ENCODE measurements at places on chromosomes 12 and 14.

GRCh38 chr14:54567224-54567638 is 303 bp downstream of the SAMD4A start:
- H3K4me3 ChIP-seq, result peak overlapping the region; percentile 97
- H3K36me3 ChIP-seq, result peaks cover 6% of the 10 kb centered on the region
- peaks cover 21% of the 10 kb centered on the region for H3K4me1 ChIP-seq
- DNase-seq, result no peak
- H3K27ac ChIP-seq, result peak overlapping the region; percentile 92

DNA sequence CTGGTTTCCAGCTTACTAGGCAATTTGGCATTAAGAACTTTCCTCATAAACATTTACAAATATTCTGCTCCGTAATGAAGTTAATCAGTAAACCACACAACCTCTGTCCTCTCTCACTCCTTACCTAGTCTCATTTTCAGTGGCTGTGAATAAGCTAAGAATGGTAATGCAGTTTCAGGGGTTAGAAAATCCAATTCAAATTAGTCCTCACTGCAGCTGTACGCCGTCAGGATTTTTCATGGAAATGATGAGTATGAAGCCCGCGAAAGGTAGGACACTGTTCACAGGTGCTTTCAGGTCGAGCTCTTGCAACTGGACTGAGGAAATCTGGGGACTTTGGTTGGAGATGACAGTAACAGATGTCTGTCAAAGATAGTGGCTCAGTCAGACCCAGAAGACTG is 29.6 kb downstream of the NR1H4 start:
- no peak for DNase-seq
- H3K4me1 ChIP-seq, result no peaks in the 10 kb centered on the region
- H3K27me3 ChIP-seq, result peaks cover 9% of the 10 kb centered on the region
- H3K36me3 ChIP-seq, result no peaks in the 10 kb centered on the region
- H3K27ac ChIP-seq, result no peak overlapping the region

DNA sequence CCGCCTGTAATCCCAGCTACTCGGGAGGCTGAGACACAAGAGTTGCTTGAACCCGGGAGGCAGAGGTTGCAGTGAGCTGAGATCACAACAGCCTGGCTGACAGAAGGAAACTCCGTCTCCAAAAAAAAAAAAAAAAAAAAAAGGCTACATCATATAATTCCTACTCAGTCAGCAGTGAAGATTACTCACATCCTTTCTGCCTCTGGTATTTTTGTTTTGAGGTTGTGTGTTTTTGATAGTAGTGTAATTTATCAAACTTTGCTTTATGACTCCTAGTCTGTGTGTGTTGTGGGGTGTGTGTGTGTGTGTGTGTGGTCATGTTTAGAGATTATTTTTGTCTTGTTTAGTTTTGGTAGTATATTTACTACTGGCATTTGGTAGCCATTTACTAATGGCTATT is 29.8 kb upstream of the DLGAP5 start:
- DNase-seq, result no peak
- no peak overlapping the region for H3K27ac ChIP-seq
- H3K4me1 ChIP-seq, result no peaks in the 10 kb centered on the region
- no peaks in the 10 kb centered on the region for H3K36me3 ChIP-seq
- peaks cover 6% of the 10 kb centered on the region for H3K27me3 ChIP-seq
- H3K4me3 ChIP-seq, result no peak overlapping the region

DNA sequence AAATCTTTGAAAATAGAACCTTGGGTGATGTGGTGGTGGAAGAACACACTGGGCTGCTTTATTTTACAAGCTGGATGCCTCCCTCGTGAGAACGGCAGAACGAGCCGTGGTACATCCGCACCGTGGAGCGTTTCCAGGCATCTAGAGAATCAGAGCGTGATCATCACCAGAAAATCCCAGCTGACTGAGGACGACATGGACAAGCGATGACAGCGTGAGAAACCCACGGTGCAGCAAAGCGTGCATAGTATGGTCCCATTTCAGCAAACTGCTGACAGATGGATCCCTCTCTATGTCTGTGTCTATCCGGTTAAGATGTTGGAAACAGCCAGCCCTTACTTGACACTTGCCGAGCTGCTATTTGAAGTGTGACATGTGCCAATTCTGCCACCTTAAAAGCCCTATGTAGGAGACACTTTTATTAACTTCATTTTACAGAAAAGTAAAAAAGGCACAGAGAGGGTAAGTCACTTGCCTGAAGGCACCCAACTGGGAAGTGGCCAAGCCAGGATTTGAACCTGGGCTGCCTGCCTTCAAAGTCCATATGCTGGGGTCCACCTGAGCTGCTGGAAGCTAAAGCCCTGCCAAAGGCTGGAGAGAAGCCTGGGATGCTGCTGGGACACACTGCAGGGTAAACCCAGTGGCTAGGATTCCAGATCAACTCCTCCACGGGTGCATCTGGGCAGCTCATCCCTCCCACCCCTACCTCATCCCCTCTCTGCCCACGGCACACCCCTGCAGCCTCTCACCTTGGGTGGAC is 14.9 kb downstream of the SCARB1 start:
- no peaks in the 10 kb centered on the region for H3K36me3 ChIP-seq
- H3K27ac ChIP-seq, result no peak overlapping the region
- peaks cover 12% of the 10 kb centered on the region for H3K4me1 ChIP-seq
- DNase-seq, result no peak
- H3K4me3 ChIP-seq, result no peak overlapping the region
- no peaks in the 10 kb centered on the region for H3K27me3 ChIP-seq

DNA sequence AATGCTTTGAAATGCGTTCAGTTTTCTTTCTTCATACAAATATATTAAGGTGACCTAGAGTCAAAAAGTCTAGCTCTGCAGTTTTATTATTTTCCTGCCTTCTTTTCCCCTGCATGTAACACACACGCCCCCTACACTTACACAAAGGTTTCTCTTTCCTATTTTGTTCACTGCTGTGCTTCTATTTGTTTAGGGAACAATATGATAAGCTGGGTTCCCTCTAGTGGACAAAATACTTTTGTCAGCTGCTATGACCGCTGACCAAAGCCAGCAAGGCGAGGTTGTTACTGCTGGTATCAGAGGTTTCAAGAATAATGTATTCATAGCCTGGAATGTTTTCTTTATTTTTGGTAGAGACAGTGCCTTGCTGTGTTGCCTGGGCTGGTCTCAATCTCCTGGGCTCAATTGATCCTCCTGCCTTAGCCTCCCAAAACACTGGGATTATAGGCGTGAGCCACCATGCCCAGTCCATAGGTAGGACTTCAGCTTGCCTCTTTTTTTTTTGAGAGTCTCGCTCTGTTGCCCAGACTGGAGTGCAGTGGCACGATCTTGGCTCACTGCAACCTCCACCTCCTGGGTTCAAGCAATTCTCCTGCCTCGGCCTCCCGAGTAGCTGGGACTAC is 33.4 kb downstream of the FNTB start:
- H3K4me3 ChIP-seq, result no peak overlapping the region
- DNase-seq, result no peak
- H3K4me1 ChIP-seq, result peaks cover 4% of the 10 kb centered on the region
- H3K27me3 ChIP-seq, result no peaks in the 10 kb centered on the region
- H3K36me3 ChIP-seq, result peaks cover 34% of the 10 kb centered on the region

GRCh38 chr14:56487090-56487667 is 92.4 kb upstream of the TMEM260 start:
- no peak overlapping the region for H3K4me3 ChIP-seq
- H3K27me3 ChIP-seq, result peaks cover 6% of the 10 kb centered on the region
- H3K4me1 ChIP-seq, result peaks cover 9% of the 10 kb centered on the region
- DNase-seq, result no peak
- H3K36me3 ChIP-seq, result no peaks in the 10 kb centered on the region
- no peak overlapping the region for H3K27ac ChIP-seq

DNA sequence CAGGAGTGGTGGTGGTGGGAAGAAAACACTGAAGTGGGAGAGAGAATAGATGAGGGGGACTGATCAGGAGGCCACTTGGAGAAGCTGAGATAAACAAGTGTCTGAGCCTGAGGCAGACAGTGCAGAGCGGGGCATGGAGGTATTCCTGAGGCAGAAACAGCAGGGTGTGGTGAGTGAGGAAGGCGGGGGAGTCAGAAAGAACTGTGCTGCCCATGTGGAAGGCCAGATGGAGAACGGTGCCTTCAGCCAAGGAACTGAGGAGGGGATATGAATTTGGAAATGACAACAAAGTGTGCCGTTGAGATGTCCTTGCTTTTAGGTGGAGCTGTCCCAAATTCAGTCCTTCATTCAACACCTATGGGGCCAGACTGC is 13.7 kb downstream of the APPL2 start:
- H3K4me1 ChIP-seq, result peaks cover 34% of the 10 kb centered on the region
- no peak for DNase-seq
- H3K4me3 ChIP-seq, result no peak overlapping the region
- no peak overlapping the region for H3K27ac ChIP-seq
- no peaks in the 10 kb centered on the region for H3K36me3 ChIP-seq
- no peaks in the 10 kb centered on the region for H3K27me3 ChIP-seq

DNA sequence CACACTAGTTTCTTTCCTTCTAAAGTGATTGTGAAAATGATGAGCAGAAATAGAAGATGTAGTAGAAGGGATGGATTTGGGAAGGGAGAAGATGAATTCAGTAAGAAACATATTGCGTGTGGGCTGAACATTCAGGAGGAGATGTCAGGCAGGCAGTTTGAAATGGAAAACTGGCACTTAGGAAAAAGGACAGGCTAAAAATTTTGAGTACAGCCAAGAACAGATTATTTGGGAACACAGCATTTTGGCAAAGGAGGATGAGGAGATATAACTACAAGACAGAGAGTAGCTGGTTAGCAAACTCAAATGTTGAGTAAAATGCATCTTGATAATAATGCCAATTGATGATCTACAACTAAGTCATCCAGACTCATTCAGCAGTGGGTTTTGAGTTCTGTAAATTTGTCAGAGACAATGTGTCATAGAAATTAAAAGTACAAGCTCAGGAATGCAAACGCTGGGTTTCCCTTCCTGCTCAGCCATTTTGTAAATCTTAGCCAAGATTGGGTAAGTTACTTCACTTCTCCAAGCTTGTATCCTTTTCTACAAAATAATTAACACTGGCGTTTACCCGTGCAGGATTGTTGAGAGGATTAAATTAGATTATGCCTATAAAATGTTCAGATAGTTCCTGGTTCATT is 255.0 kb downstream of the NAV3 start:
- H3K4me1 ChIP-seq, result no peaks in the 10 kb centered on the region
- no peaks in the 10 kb centered on the region for H3K27me3 ChIP-seq
- no peak for DNase-seq
- H3K36me3 ChIP-seq, result no peaks in the 10 kb centered on the region
- H3K27ac ChIP-seq, result no peak overlapping the region
- H3K4me3 ChIP-seq, result no peak overlapping the region

- no peak overlapping the region for H3K27ac ChIP-seq
- H3K4me3 ChIP-seq, result no peak overlapping the region
- no peak for DNase-seq
- no peaks in the 10 kb centered on the region for H3K36me3 ChIP-seq
- no peaks in the 10 kb centered on the region for H3K27me3 ChIP-seq
Measured at GRCh38 chr12:98533723-98534251, 18.4 kb downstream of the TMPO start.

- peaks cover 25% of the 10 kb centered on the region for H3K27me3 ChIP-seq
- DNase-seq, result no peak
- H3K4me3 ChIP-seq, result no peak overlapping the region
- no peaks in the 10 kb centered on the region for H3K36me3 ChIP-seq
- no peak overlapping the region for H3K27ac ChIP-seq
Measured at GRCh38 chr12:130470969-130471368, 133.3 kb downstream of the PIWIL1 start.

GRCh38 chr14:44352201-44352600 is 154.9 kb downstream of the FSCB start:
- no peaks in the 10 kb centered on the region for H3K27me3 ChIP-seq
- no peak overlapping the region for H3K4me3 ChIP-seq
- no peak overlapping the region for H3K27ac ChIP-seq
- no peaks in the 10 kb centered on the region for H3K4me1 ChIP-seq

- H3K27ac ChIP-seq, result no peak overlapping the region
- no peak for DNase-seq
- no peaks in the 10 kb centered on the region for H3K27me3 ChIP-seq
- no peak overlapping the region for H3K4me3 ChIP-seq
- no peaks in the 10 kb centered on the region for H3K36me3 ChIP-seq
- H3K4me1 ChIP-seq, result no peaks in the 10 kb centered on the region
Measured at GRCh38 chr12:31007153-31007495, 66.5 kb upstream of the DDX11 start.

DNA sequence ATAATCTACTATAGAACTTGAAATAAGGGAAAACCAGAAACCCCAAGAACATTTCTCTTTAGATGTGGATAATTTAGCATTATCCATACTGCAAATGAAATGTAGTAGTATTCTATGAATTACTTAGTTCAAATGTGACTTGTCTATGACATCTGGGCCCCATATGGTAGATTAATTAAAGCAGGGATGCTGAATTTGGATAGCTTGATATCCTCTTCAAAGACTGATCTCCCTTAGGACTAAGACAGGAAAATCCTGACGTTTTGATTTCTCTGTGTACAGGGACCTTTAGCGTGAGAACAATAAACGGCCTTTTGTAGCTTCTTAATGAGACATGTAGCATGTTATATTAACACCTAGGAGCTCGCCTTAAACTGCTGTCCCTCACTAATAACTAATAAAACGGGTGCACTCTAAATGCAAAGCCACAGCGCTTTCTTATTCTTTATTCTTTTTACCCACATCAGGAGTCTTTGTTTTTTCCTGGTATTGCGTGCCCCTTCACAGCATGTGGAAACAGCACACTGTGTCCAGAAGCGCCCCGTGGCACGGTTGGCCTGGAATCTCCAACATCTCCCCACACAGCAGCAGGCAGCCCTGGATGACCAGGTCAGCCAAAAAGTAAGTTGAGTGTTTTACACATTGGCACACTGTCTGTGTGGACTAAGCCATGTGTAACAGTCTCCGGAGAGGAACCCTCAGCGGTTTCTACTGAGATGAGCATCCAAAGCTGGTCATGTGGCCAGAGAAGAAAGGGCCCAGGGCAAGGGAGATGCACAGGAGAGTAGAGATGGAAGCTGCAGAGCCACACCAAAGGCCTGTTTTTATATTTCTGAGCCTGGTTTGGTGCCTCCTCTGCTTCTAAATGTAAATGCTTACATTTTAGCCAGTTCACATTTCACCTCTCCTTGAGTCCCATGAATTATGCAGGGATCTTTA is 93.1 kb downstream of the SRGAP1 start:
- no peak overlapping the region for H3K4me3 ChIP-seq
- H3K4me1 ChIP-seq, result no peaks in the 10 kb centered on the region
- DNase-seq, result no peak
- H3K36me3 ChIP-seq, result no peaks in the 10 kb centered on the region
- peaks cover 11% of the 10 kb centered on the region for H3K27me3 ChIP-seq

GRCh38 chr14:55881577-55882241 is 236.5 kb upstream of the PELI2 start:
- no peaks in the 10 kb centered on the region for H3K36me3 ChIP-seq
- no peak overlapping the region for H3K4me3 ChIP-seq
- no peak overlapping the region for H3K27ac ChIP-seq
- DNase-seq, result no peak
- H3K4me1 ChIP-seq, result no peaks in the 10 kb centered on the region

- no peak overlapping the region for H3K4me3 ChIP-seq
- H3K27me3 ChIP-seq, result peaks cover 6% of the 10 kb centered on the region
- H3K4me1 ChIP-seq, result no peaks in the 10 kb centered on the region
- no peaks in the 10 kb centered on the region for H3K36me3 ChIP-seq
- H3K27ac ChIP-seq, result no peak overlapping the region
- DNase-seq, result no peak
Measured at GRCh38 chr12:110117956-110118685, 6.0 kb upstream of the IFT81 start.

GRCh38 chr12:54306925-54307741 is 6.3 kb upstream of the NFE2 start:
- no peak overlapping the region for H3K27ac ChIP-seq
- no peak for DNase-seq
- no peaks in the 10 kb centered on the region for H3K36me3 ChIP-seq
- peaks cover 11% of the 10 kb centered on the region for H3K27me3 ChIP-seq
- H3K4me3 ChIP-seq, result no peak overlapping the region
- peaks cover 35% of the 10 kb centered on the region for H3K4me1 ChIP-seq

- peaks cover 15% of the 10 kb centered on the region for H3K36me3 ChIP-seq
- H3K27me3 ChIP-seq, result no peaks in the 10 kb centered on the region
- no peak for DNase-seq
- no peak overlapping the region for H3K4me3 ChIP-seq
- no peaks in the 10 kb centered on the region for H3K4me1 ChIP-seq
- no peak overlapping the region for H3K27ac ChIP-seq
Measured at GRCh38 chr12:32039347-32039746, 67.3 kb upstream of the BICD1 start.
